Liver (tissue), 10 donors: ENCODE measurements at places on chromosomes 3 and 15.

DNA sequence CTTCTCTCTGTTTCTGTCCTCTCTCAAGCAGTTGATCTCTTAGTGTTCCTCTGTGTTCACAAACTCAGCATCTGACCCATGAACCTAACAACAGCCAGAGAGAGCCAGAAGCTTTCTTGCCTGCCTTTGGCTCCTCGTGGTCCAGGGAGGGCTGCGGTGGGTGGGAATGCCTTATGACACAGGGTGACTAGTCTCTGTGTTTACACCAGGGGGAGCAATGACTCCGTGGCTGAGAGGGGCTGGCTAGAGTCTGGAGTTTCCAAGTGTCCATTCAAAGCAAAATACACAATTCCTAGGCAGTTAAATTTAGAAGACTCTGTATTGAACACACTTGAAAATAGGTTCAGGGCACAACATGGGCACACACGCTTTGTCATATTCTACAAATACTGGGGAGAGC lies 370.0 kb upstream of the FRG2C start:
- no peak for DNase-seq

DNA sequence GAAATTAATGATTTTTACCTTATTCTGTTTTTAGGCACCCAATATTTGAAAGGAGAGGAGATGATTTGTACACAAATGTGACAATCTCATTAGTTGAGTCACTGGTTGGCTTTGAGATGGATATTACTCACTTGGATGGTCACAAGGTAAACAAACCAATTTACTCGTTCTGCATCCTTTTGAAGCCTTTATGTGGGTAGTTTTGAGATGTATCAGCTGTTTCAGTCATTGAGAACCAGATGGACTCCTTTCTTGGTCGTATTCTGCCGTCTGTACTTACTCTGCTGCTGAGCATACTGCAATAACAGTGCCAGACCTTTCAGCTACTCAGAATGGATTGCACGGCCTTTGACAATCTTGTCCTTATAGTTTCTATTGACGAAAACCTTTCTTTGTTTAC lies 13.3 kb downstream of the DNAJB11 start:
- no peak for DNase-seq

GRCh38 chr3:107106316-107106715 lies 270.9 kb upstream of the CCDC54 start:
- DNase-seq = no peak

- DNase-seq = no peak
Observed at GRCh38 chr3:97121386-97121785, 307.0 kb downstream of the EPHA6 start.

- no peak for DNase-seq
Observed at GRCh38 chr3:82413171-82413570, 651.7 kb upstream of the GBE1 start.

- no peak for DNase-seq
Observed at GRCh38 chr3:115708540-115708939, 85.2 kb downstream of the GAP43 start.

DNA sequence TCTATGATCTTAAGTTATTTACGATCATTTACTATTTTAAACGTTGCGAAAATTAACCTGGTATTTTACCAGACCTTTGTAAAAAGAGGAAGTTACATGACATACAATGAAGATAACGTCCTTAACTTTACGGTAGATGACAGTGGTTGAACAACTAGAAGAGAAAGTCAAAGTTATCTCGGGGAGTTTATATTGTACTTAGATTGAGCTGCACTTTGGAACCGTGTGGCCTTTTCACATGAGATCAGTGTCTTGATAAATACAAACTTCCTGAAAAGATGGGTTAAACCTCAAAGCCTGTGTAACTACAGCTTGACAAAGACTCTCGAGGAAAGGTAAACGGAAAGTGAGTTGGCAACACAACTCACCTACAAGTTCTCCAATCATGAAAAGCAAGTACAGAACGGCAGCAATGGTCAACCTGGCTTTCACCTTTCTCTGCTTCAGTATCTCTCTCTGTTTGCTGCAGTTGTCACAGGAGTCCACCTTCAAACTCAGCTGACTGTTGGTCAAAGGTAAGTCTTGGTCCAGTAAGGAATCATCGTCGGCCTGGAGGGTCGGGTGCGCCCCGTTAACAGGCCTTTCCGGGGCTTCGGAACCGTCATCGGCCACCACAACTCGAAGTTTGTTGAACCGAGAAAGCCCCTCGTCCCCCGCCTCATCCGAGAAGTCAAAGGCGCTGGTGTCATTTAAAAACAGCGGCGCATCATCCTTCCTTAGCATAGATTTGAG lies 793 bp downstream of the SLC30A4 start:
- no peak for DNase-seq

GRCh38 chr15:82047453-82048400 lies 1.9 kb upstream of the MEX3B start:
- peak; percentile 38 for DNase-seq

- no peak for DNase-seq
Observed at GRCh38 chr3:19070325-19070724, 78.0 kb upstream of the KCNH8 start.

DNA sequence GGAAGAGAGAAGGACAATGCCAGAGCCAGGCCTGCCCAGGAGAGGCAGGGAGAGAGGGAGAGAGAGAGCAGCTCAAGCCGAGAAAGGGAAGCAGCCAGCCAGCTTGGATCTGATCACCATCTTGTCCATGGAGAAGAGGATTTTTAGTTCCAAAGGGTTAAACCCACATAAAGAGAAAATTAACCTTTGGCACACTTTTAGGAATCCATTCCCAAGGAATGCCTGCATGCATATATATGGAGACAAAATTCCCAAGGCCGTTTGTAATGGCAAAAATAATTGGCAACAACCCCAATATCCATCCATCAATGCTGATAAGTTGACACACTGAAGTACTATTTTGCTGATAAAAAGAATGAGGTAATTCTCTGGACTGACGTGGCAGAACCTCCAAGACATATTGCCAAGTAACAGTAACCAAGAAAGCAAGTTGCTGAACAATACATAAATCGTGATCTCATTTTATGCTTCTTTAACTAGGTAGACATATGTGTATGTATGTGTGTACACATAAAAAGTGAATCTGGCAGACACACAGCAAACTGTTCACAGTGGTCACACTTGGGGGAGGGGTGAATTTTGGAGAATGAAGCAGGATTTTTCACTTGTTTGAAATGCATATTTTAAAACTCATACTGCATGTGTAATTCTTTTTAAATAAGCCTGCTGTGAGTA lies 7.5 kb upstream of the STRA6 start:
- DNase-seq = no peak

DNA sequence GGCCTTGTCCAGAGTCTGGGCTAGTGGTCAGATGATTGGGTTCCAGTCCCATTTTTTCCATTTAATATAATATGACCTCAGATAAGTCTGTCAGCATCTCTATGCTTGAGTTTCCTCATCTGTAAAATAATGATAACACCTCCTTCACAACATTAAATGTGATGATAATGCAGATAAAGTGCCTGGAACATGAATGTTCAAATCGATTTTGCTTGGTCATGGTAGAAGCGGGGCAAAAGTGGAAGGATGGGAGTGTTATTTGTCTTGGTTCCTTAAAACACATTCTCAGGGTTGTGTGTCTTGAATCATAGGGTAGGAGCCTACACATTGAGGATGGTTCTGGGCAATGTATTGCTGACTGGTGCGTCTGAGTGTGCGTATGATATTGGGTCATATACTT lies 16.9 kb downstream of the ARIH2 start:
- DNase-seq = no peak

DNA sequence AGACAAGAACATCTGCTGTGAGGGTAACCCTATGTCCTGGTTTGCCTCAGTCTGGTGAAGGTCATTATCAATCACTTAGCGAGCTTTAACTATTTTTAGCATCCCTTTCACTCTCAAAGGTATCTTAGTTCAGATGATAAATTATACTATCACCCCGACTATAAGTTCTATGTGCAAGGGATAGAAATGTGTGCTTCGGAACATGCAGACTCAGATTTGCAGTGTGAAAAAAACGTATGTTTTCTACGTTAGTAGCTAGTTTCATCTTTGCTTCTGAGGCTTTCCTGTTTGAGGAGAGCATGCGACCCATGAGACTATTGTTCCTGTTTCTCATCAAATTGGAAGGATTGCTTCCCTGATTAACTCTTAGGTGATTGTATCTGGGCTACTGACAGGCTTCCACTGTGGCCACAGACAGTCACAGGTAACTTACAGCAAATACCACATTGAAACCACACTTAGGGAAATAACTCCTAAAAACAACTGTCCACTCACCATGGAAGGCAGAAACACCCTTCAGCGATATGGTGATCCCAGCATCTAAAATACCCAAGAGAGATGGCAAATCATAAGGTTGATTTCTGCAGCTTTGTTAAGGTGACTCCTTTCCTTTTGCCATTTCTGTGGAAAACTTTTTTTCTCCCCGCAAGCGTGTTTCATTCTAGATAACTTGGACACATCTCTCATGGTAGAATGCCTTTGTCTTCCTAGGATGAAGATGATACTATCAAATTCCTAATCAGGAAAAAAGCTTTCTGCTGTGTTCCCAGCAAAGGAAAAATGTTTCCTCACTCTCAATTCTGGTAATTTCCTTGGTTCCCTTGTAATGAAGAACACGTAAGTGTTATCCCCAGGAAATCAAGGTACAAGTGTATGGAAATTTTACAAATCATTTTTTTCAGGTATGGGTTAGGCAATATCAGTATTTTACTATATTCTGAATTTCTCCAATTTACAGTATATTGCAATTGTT lies 5.2 kb downstream of the GCSAM start:
- DNase-seq = no peak

DNA sequence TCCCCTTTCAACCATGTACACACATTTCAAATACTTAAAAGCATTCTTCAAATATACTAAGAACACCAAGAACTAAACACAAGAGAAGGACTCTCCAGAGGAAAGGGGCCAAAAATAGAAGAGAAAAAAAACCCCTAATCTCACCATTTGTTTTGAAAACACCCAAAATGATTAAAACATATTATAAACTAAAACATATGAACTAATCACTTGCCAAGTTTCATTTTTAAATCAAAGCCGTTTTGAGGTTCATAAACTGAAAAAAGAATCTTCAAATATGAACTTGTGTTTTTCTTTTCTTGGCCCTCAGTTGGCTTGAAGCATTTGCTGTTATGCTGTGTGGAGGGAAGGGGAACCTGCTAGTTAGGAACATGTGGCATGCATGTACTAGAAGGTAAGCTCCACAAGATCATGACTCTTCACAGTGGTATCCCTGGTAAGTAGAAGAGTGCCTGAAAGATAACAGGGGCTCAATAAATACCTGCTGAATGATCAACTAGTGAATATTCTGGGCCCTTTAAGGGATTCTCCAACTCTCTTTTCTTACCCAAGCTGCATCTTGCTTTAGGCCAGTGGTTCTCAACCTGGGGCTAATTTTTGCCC lies 224.5 kb downstream of the TIGIT start:
- no peak for DNase-seq
